ENCODE measurements at places on chromosomes 7 and 10.

- no peak for DNase-seq
Observed at GRCh38 chr10:60044242-60044641, 137.9 kb upstream of the CCDC6 start.

DNA sequence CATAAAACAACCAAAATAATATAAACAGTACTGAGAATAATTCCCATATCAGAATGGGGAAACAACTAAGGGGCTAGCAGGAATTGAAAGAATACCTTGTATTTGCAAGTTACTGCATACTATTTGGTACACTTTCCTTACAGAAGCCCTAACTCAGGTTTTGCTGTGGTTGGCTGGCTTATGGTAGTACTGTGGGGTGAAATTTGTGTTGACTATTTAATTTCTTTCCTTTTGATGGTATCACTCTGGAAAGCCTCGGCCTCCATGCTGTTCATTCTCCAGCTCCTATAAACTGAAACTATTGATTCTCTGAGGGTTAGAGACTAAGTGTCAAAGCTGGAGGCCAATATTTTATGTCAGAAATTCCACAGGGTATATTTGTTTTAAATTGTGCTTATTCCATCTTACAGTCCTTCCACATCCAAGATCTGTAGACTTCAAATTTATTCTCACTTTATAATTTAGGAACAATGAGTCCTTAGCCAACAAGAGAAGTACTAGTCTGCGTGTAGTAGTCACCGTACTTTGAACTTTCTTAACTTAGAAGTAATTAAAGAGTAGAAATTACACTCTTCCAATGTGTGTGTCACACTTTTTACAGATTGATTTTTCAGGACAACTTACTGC lies 13.4 kb downstream of the SKIDA1 start:
- no peak for DNase-seq

DNA sequence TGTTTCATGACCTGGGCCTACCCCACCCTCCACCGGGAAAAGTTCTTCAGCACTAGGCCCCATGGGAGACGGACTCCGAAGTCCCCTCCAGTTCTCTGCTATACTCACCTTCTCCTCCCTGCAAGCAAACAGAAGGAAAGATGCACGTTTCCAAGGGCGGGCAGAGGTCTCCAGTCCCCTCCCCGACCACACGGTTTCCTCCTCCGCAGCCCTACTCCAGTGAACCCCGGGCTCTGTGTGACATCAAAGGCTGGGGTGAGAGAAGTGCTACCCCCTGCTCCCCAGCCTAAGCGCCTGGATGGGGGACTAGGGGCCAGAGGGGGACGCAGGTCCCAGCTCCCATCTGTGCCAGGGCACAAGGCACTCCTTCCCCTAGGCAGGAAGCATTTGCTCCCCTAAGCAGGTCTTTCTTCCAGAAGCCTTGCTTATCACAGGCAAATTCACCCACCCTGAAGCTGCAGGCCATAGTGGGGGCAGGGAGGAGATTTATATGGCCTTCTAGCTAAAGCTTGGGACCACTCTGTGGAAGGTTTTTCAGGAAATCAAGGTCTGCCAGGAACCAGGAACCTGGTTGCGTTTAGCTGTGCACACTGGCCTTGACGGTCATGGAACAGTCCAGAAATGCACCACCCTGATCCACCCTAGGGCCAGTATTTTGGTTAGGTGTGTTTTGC lies 52.8 kb downstream of the ASB13 start:
- peak; percentile 47 for DNase-seq

DNA sequence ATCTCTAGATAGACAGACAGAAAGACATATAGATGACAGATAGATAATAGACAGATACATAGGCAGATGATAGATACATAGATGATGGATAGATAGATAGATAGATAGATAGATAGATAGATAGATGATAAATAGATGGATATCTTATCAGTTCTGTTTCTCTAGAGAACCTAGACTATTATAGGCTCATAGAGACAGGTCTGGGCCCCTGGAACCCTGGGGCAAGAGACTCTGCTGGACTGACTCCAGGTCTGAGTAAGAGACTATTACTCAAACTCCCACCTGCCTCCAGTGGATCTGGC lies 58.3 kb downstream of the FRMPD2 start:
- no peak for DNase-seq

GRCh38 chr10:13739183-13739582 lies 152.4 kb downstream of the PRPF18 start:
- no peak for DNase-seq

GRCh38 chr10:91287276-91287675 lies 66.8 kb downstream of the PCGF5 start:
- DNase-seq, result no peak

GRCh38 chr10:61835069-61835945 lies 66.2 kb upstream of the ARID5B start:
- peak; percentile 66 for DNase-seq

- no peak for DNase-seq
Observed at GRCh38 chr10:44183667-44184632, 200.9 kb downstream of the CXCL12 start.

- no peak for DNase-seq
Observed at GRCh38 chr10:105239311-105240219, 598.5 kb downstream of the SORCS3 start.

DNA sequence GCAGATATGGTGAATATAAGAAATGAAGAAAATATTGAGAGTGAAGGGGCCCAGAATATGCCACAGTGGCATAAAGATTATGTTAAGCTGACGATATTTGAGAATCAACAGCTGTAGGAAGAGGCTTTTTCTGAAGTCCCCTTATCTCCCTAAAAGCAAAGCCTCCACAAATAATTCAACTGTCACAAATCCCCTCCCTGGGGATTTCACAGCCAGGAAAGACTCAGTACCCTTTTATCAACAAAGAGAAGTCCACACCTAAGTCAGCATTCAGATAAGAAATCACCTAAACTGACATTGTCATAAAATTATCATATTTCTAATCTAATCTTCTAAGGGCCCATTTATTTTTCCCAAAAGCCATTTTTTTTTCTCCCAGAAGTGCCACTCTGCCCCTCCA lies 284.9 kb upstream of the VWC2 start:
- no peak for DNase-seq
